Omental fat pad (tissue), 4 donors: ENCODE measurements at places on chromosomes 4 and X. TPM values are rescaled to one million over a fixed set of nuclear protein-coding genes. Genes with fewer than 3 reads are reported as not detected.

Gene UXT
- 96.2 TPM for total RNA-seq

Gene PPEF2
- not detected for total RNA-seq

Gene TEC
- 2.6 TPM for total RNA-seq

Gene MAP7D2
- total RNA-seq, result not detected

Gene SGMS2
- 67.7 TPM for total RNA-seq

DNA sequence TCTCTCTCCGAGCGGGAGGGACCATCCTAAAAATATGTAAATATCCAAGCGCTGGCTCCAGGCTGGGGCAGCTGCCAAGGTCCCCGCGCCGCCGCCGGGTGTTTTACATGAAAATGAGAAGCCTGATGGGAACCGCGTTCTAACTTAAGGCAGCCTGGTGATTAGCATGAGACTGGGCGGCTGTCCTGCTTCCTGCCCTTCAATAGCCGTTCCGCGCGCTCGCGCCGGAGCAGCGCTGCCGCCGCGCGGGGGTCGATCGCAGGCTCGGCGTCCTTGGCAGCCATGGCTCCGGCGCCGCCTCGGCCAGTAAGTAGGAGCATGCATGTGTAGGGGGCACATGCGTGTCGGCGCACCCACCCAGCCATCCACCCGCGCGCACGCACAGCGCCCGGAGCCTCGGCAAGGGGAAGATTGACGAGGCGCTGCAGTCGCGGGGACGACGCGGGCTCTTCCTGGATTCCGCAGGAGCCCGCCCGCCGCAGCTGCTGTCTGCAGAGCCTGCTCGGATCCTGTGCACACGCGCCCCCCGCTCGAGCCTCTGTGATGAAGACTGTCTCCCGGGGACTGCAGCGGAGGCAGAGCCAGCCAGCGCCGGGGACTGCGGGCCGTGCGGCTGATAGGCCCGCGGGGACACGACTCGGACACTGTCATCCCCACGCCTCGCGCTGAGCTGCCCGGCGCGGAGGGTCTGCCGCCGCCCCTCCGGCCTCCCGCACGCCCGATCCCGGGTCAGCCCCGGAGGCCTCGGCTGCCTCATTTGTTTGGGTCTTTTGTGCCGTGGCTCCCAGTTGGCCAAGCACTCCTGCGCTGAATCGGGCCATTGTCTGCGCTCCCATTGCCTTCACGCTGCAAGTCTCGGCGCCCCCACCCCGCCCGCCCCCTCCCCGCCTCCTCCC, 734 bp downstream of the STOX2 start:
- no peak for DNase-seq

DNA sequence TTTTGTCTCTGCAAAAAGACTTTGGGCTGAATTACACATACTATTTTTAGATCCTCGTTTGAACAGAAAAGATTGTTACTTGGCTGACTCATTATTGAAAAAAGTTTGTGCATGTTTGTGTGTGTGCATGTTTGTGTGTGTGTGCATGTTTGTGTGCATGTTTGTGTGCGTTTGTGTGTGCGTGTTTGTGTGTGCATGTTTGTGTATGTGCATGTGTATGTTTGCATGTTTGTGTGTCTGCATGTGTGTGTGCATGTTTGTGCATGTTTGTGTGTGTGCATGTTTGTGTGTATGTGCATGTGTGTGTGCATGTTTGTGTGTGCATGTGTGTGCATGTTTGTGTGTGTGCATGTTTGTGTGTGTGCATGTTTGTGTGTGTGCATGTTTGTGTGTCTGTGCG, 201.1 kb upstream of the FAT1 start:
- DNase-seq, result no peak

GRCh38 chr4:38782452-38783108, at the start of gene TLR10:
Gene TLR10, minus strand, starts transcription at chr4:38782990. Its CDS starts 7,400 bp downstream, at chr4:38775590.
- no peak for DNase-seq

GRCh38 chrX:112359906-112360305, 277.3 kb upstream of the TRPC5 start:
- DNase-seq, result no peak

- no peak for DNase-seq
These were observed 89.8 kb downstream of the EMCN start for GRCh38 chr4:100428051-100428450.

- no peak for DNase-seq
These were observed 77.2 kb upstream of the BCOR start for GRCh38 chrX:40174854-40175510.

DNA sequence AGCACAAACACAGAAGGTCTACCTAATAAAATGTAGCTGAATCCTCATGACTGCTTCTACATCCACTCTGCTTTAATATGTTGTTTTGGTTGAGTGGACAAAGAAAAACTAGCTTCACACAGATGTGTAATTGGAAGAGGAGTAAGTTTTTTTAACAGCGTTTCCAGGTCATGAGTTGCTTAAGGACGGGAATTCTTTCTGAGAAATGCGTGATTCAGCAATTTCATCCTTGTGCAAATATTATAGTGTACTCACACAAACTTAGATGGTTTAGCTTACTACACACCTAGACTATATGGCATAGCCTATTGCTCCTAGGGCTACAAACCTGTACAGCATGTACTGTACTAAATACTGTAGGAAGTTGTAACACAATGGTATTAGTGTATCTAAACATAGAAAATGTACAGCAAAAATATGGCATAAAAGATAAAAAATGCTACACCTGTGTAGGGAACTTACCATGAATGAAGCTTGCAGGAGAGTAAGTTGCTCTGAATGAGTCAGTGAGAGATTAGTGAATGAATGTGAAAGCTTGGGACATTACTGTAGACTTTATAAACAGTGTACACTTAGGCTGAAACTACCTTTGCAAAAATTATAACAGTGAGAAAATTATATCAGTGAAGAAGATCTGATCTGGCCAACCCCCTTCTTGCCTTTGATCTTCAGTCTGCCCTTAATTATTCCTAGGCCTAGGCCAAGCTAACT, 70.8 kb upstream of the IL15 start:
- DNase-seq, result no peak

- no peak for DNase-seq
These were observed 3.6 kb upstream of the RNF175 start for GRCh38 chr4:153763404-153763803.

DNA sequence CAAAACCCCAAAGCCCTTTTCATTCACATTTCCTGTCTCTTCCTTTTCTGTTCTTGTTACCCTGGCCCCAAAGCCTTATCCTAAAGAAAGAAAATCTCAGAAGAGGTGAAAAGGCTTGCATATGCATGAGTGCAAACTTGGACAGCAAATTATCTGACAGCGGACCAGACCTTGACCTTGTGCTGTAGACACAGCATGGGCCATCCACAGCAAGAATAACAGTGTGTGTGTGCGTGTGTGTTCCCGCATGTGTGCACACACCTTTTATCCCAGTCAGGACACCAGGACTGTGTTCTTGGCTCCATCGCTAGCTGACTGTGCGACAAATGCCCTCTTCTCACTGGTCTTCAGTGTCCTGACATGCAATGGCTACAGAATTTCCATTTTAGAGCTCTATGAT, 35.3 kb downstream of the ZBTB49 start:
- DNase-seq, result no peak

GRCh38 chr4:6180841-6181631, 19.3 kb downstream of the JAKMIP1 start:
- DNase-seq, result no peak

DNA sequence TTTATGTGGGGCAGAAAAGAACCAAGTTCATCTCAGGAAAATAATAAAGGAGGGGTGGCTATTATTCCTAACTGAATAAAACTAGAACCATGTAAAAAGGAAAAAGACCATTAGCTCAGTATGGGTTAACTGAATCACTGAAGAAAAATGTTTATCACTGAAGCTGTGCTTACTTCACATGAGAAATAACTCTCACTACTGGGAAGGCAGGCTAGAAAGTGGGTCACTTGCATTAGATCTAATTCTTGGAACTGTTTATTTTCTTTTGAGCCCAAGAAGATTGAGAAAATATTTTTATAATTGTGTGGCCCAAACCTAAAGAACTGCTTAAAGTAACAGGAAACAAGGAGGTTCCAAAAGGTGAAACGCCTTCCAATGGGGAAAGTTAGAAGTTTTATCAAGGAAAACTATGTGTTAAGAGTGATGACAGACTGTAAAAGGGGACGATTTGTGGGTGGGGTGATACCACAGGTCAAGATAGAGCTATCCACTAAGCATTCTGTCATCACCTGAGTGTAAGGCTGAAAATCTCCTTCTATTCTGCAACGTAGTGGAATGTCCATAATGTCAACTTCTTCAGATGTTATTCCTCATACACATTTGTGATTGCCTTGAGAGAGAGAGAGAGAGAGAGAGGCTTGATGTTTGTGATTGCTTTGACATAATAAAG, 1083.5 kb downstream of the PCDH7 start:
- DNase-seq, result no peak

GRCh38 chrX:13836575-13836974, 19.7 kb upstream of the GPM6B start:
- DNase-seq, result no peak

GRCh38 chr4:112589206-112589605, 47.5 kb downstream of the ZGRF1 start:
- no peak for DNase-seq
